ENCODE measurements at places on chromosomes 5 and 9.

GRCh38 chr9:114546851-114547250, 40.7 kb upstream of the ATP6V1G1 start:
- DNase-seq, result no peak

DNA sequence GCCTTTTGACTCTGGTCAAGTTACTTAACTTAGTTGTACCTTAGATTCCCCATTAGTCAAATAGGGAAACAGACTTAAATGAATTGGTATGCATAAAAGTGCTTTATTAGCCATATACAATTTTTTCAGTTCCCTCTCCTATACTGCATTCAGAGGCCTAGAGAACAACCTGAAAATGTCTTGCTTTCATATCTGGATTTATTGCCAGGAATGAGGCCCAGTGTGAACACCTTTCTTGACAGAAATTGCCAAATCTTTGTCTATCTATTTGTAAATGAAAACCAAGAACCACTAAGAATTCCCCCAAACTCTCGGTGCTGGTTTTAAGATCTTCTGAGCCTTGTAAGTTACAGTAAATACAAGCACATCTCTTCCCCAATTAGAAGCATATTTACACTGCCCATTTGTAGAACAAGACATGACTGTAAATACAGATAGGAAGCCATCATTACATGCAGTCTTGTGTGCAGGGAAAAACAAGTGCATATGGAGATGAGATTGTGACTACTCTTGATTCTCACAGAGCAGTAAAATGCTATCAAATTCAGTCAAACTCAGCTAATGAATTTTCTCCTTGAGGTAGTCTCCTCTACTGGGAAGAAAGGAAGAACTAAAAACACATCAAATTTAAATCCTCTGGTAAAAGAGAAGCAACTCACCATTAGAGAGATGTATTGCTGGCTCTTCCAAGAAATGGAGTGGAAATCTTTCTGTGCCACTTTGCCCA, 5.2 kb upstream of the FAM13B start:
- no peak for DNase-seq

- no peak for DNase-seq
Observed at GRCh38 chr9:116088396-116088795, 65.2 kb upstream of the PAPPA start.

- no peak for DNase-seq
Observed at GRCh38 chr5:146041180-146041789, 64.1 kb downstream of the PLAC8L1 start.

- DNase-seq, result no peak
Observed at GRCh38 chr5:34005211-34005610, 2.6 kb downstream of the AMACR start.

GRCh38 chr9:105206821-105207699, 37.4 kb upstream of the SLC44A1 start:
- DNase-seq, result no peak

GRCh38 chr5:81579262-81579924, 171.5 kb downstream of the SSBP2 start:
- DNase-seq, result no peak

DNA sequence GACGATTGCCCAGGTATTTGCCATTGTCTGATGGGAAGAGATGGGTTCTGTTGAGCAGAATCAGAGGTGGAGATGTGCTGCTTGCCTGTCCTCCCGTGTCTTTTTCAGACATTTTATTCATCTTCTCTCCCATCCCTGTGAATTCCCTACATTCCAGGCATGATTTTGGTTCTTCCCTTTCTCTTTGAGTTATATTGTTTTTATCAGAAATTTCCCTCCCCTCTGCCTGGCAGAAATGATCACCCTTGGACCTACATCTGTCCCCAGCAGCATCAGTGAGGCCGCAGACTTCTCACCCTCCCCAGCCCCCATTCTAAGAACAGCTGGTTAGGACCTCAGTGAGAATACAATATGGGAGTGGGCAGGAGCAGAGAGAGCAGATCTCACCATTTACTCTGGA, 640.2 kb downstream of the CCDC171 start:
- no peak for DNase-seq

All from epithelial cell of prostate (primary cell).